Stimulated activated CD4-positive, alpha-beta T cell treated with anti-CD3 and anti-CD28 coated beads, Interleukin-15, amount 100 ng/mL, for 1 hour (primary cell): ENCODE measurements at places on chromosomes 6 and 20.

GRCh38 chr6:32968093-32968866, at the start of gene BRD2:
Gene BRD2, plus strand, starts transcription at chr6:32968594. Its CDS starts 4,305 bp downstream, at chr6:32972899.
- DNase-seq: peak; percentile 93

DNA sequence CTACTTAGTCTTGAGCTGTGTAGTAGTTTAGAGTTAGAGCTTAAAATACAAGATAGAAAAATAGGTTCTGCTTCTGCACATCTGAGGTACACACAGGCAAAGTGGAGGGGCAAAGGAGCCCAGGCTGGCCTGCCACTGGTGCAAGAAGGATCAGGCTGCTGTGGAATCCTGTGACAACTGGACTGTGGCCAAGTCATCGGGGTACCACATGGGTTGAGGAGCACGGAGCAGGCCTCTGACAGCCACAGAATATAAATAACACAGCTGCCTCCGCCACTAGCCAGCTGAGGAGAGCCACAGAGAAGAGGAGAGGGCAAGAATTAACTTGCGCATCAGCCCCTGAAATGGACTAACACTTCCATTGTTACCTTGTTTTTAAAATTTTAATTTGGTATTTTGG, 206.0 kb upstream of the MARCKS start:
- no peak for DNase-seq

DNA sequence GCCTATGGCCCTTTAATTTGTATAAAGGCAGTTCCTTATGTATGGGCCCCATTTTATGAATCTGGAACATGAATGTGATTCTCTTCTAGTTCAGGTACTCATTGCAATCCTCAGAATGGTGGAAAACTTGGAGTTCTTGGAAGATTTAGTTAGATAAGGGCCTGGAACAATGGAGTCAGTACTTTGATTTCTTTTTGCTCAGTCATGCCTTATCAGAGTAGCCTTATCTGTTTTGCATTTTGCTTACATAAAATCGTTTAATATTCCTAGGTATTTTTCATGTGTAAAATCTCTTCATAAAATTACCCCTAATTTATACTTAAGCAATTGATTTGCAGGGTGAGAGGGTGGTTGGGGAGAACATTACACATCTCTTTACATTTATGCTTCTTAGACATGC, 160.6 kb downstream of the JARID2 start:
- no peak for DNase-seq

GRCh38 chr6:159282421-159282820, 113.2 kb downstream of the FNDC1 start:
- DNase-seq: no peak

GRCh38 chr6:6811128-6812009, 222.8 kb downstream of the LY86 start:
- no peak for DNase-seq

DNA sequence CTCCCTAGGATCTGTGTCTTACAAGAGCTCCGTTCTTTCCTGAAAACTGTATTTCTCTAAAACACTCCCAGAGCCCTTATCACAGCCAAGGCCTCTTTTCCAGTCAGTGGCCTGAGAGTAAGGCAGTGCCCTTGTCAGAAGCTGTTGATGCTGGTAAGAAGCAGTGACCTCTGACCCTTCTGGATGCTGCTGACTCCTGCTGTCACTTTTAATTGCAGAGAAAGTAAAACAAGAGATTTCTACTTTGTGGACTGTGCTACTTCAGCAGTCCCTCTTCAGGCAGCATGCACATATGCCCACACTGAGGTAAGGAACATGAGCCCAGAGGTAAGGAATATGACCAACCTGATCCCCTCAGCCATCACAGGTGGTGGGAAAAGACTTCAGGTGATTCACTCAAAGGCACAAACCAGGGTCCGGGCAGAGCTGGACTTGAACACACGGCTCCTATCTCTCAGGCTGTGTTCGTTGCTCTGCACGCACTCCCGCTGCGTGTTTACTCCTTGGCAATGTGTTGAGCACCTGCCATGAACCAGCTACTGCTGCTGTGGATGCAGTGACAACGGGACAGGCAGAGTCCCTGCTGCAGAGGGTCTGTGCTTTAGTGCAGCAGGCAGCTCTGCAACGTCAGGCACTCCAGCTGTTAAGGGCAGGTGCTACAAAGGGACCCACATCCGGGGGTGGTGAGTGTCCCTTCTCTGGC, 201.9 kb upstream of the CST7 start:
- no peak for DNase-seq

- DNase-seq: no peak
These were observed 23.3 kb upstream of the UST start for GRCh38 chr6:148723484-148723883.

DNA sequence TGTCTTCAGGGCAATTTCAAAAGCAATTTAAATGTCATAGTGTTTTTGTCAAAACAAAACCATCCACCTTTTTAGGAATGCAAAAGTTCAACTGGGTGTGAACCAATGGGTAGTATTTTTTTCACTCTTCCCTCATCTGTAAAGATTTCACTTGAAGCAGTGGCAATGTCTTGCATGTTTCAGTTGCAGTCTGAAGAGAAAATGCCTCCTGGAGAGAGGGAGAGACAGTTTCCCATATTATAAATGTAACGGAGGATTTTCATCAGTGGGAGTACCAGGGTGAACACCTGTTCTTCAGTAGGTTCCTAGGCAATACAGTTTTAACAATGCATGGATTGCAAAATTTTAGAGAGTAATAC, 3.3 kb downstream of the FOXQ1 start:
- DNase-seq: no peak

DNA sequence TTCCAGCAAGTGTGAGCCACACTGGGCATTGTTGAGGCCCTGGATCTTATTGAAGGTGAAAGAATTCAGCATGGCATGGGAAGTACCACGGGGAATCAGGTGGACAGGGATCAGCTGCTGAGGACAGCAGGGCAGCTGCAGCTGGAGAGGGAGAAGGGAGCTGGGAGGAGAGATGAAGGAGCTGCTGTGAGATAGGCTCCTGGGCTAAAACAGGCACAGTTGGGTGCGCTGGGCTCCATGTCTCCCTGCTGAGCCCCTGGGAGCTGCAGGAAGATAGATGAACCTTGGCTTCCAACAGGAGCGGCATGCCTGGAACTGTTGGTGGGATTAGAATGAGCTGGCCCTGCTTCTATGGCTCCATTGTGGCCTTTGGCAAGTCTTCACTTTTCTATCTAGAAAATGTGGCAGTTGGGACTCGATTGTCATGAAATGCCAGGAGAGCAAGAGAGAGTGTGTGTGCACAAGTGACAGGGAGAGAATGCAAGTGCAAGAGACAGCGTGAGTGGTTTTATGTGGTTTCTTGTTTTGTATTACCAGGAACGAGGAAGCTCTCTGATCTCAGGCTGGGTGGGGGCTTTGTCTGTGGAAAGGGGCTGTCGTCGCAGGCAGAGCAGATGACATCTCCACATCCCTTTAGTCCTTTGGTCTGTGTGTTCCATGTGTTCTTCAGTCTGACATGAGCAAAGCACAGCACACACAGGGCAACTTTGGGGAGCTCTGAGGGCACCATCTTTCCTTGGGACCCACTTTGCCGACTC, 20.4 kb downstream of the SNPH start:
- no peak for DNase-seq

GRCh38 chr6:111447051-111447450, 36.0 kb downstream of the REV3L start:
- no peak for DNase-seq

DNA sequence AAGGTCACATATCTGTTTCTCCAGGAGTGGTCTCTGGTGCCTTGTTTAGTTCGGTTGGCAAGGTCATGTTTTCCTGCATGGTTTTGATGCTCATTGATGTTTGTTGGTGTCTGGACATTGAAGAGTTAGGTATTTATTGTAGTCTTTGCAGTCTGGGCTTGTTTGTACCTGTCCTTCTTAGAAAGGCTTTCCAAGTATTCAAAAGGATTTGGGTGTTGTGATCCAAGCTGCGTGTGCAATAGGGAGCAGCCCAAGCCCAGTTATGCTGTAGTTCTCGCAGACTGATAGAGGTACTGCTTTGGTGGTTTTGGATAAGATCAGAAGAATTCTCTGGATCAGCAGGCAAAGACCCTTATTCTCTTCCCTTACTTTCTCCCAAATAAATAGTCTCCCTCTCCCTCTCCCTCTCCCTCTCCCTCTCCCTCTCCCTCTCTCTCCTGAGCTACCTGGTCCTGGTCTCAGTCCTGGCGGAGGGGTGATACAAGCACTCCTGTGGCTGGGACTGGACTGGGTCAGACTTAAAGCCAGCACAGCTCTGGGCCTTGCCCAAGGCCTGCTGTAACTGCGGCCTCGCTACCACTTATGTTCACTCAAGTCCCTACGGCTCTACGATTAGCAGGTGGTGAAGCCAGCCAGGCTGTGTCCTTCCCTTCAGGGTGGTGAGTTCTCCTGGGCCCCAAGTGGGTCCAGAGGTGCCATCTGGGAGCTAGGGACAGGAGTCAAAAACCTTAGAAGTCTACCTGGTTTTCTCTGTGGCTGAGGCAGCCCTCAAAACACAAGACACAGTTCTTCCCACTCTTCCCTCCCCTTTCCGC, 27.3 kb upstream of the GRM4 start:
- DNase-seq: no peak

DNA sequence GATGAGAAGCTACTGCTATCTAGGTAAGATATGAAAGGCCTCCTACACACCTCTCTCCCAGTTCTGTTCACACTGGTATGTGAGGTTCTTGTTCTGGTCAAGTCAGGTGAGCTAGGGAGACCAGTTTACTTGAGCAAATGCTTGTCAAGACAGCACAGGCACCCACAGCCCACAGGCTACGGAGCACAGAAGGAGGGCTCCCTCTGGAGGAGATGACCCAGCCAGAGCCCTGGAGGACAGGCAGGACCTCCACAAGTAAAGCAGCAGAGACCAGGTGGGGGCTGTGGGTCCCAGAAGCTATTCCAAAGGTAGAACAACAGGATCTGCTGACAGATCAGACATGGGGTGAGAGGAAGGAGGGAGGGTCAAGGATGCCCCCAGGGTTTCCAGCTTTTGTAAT, 13.2 kb downstream of the MMP24OS start:
- no peak for DNase-seq

DNA sequence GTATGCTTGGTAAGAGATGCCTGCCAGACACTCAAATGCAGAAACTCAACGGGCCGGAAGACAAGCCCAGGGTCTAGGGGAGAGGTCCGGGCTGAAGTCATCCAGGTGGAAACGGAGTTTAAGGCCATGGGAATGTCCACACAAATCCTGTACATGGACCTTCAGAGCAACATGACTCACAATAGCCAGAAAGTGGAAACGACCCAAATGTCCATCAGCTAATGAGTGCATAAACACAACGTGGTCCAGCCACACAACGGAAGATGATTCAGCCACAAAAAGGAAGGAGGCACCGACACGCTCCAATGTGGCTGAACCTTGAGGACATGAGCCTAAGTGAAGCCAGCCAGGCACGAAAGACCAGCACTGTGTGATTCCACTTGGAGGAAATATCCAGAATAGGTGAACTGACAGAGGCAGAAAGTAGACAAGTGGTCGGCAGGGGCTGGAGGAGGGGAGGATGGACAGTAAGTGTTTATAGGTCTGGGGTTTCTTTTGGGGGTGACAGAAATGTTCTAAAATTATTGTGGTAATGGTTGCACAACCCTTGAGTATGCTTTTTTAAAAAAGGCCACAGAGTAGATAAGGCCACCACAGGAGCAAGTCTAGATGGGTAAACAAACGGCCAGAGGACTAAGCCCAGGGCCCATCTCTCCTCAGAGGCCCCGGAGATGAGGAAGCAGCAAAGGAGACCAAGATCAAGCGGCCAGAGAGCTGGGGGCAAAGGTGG, 105.6 kb downstream of the PREX1 start:
- DNase-seq: no peak

GRCh38 chr6:83368577-83368976, 62.3 kb downstream of the ME1 start:
- DNase-seq: no peak

DNA sequence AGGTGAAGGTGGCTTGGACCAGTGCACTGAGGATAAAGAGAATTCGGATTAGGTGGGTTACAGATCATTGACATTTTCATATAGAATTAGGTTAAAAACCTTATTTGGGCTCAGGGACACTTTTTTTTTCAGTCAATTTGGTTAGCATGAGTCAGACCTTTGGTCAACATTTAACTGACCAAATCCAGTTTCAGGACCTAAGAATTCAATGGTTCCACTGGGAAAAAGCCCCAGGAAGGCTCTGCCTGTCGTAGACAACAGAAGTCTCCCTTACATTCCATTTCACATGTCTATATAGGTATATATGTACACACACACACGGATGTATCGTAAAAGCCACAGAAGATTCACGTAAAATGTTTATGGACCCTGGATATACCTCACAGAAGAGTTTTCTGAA, 184.2 kb upstream of the RREB1 start:
- no peak for DNase-seq
